CMK (cell line): ENCODE measurements at places on chromosomes 13 and 19.

- no peak for DNase-seq
These were observed 62.8 kb upstream of the EDNRB start for GRCh38 chr13:77981281-77981881.

GRCh38 chr19:13286195-13286985, 136.2 kb downstream of the IER2 start:
- DNase-seq: no peak

GRCh38 chr13:73578251-73578875, 519.6 kb downstream of the KLF5 start:
- no peak for DNase-seq

DNA sequence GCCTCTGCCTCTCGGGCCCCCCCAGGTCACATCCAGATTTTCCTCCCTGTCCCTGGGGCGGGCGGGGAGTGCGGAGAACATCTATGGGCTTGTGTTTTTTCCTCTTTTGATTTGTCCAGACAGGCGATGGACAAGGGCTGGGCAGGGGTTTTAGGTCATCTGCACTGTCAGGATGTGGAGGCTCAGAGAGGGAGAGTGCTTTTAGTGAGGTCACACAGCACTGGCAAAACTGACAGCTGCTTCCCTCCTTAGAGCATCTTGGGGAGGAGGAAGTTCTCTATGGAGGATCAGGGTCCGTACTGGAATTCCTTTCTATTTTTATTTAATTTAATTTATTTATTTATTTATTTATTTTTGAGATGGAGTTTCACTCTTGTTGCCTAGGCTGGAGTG, 38.9 kb downstream of the NFIC start:
- DNase-seq: no peak

- DNase-seq: no peak
These were observed 684.5 kb upstream of the SLITRK1 start for GRCh38 chr13:84566780-84567179.

- peak; percentile 96 for DNase-seq
These were observed 782 bp upstream of the CA11 start for GRCh38 chr19:48646722-48647216.

DNA sequence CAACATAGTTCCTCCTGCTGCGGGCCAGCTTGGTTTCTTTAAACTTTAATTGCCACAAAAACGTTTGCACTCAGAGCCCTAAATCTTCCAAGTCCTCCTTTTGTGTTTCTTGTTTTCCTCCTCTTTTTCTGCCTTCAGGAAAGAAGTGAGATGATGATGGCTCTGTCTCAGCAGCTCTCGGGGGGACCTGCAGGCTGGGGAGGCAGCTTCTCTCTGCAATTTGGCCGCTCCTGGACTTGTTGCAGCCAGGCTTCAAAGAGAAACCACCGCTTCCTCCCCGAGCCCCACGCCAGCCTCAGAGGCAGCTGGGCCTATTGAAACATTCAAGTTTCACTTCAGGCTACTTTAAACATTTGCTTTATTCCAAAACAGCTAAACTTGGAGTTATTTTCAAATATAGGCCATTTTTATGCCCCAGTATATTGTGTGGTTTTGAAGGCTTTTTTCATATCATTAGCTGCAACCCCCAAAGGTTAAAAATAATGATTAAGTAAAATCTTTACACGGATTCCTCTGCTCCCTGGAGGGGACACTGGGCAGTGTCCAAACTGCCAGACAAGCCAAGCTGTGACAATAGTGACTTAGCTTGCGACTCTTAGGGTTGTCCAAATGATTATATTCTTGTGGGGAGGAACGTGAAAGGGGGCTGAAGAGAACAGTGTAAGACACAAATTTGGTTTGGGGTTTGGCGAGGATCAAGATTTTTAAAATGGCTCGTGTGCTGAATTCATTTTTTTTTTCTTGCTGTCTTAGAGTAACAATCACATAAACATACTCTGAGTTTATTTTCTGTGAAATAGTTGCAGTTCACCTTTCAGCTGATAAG, 330.8 kb downstream of the DLEU7 start:
- no peak for DNase-seq

- DNase-seq: no peak
These were observed 125.3 kb upstream of the C1QTNF9B start for GRCh38 chr13:24022568-24022967.

- no peak for DNase-seq
These were observed 245.0 kb upstream of the SERP2 start for GRCh38 chr13:44128552-44129001.
